ENCODE measurements at places on chromosomes 6 and 20. TPM values are rescaled to one million over a fixed set of nuclear protein-coding genes. Genes with fewer than 3 reads are reported as not detected.

- no peak for DNase-seq
Observed at GRCh38 chr6:84775751-84776150, 11.4 kb upstream of the TBX18 start.

Gene ARG1
- not detected for total RNA-seq

DNA sequence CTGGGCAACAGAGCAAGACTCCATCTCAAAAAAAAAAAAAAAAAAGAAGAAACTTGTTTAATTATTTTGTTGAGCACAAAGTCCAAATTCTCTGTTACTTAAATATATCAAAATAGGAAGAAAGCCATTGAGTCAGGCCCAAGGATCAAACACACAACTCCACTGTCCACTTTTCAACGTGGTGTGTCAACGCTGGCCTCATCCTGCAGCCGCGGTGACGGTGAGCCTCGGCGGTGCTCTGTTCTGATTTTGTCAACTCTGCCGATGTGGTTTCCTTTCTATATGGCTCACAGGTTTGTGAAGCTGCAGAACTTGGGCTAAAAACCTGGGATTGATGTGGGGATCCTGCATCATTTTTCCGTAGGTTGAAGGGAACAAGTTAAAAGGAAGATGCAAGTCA is 3.2 kb upstream of the SMOC2 start:
- DNase-seq: no peak

Gene MUC21
- not detected for total RNA-seq

DNA sequence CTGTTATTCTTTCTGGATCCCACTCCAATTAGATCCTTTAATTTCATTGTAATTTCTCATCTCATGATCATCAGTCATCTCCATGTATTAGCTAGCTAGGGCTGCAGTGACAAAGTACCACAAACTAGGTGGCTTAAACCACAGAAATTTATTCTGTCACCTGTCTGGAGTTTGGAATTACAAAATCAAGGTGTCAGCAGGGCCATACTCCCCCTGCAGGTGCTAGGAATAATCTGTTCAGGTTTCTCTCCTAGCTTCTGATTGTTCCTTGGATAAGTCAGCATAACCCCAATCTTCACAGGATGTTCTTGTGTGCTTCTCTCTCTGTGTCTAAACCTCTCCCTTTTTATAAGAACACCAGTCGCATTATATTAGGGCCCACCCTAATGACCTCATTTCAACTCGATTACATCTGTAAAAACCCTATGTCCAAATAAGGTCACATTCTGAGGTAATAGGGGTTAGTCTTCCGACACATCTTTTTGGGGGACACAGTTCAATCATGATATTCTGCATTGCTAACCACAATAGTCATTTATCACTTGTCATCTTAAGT is 40.5 kb downstream of the BEND6 start:
- DNase-seq: no peak

- DNase-seq: no peak
Observed at GRCh38 chr20:49446080-49446479, 36.4 kb downstream of the KCNB1 start.

Gene SGK1
- total RNA-seq: 39.5 TPM

Gene PI16
- total RNA-seq: not detected

Measured in mesothelial cell of epicardium (in vitro differentiated cells).